ENCODE measurements at places on chromosomes 12 and 14.
A peak's percentile ranks its signal among the peaks of the same experiment; 100 is the strongest.

GRCh38 chr12:80299219-80299618, 144.8 kb upstream of the PTPRQ start:
- no peak for DNase-seq

- DNase-seq: no peak
Observed at GRCh38 chr12:3247077-3247476, 169.9 kb downstream of the TSPAN9 start.

- DNase-seq: no peak
Observed at GRCh38 chr12:4830556-4831210, 79.0 kb upstream of the KCNA1 start.

DNA sequence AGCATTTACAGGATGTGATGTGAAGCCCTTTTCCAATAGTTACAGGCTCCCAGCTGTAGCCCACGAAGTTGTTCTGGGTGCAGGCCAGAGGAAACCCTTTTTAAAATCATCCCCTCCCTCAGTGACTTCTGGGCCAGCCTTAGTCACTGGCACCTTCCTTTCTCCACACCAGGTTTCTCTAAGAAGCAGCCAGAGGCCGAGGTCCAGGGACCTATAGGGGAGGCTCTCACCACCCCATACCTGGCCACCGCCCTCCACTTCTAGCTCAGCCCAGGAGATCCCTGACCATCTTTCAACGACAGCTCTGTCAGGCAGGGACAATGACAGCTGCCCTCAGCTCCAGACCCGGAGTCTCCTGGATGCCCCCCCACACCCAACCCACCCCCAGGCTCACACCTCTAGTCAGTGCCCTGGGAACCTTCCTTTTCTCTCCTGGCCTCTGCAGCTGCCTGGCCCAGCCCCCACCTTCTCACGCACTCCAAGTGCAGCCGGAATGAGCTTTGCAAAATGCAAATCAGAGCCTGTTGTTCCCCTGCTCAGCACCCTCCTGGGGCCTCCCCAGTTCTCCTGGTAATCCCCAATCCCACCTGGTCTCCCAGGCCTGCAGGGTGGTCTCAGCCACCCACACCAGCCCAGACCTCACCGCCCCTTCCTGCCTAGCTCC, 46.7 kb downstream of the TESC start:
- DNase-seq: no peak

DNA sequence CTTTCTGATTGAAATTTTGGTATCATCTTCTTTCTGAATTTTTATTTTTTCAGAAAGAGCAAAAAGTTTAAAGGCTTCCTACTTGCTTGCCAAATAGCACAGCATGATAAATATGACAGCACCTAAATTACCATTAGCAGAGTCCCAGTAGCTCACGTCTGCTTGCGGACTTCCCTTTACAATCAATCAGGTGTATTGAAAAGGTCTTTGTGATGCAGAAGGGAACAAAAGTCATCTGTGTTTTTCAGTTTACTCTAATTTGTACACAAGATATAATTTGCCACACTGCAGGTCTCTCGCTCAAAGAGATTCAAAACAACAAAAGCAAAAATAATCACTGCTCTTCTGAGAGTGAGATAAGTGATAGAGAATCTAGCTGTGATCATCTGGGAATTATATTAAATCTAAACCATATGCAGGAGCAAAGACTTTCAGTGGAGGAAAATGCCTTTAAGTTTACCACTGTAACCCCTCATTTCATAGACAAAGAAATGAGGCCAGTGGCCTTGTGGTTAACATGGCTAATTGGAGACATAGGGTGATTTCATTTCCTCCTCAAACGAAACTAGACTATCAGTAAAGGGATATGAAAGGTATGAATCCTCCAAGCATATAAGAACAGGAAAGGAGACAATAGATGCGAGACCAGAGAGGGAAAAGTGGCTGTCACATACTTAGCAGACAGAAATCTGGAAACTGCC, 240.8 kb upstream of the TMPO start:
- no peak for DNase-seq

DNA sequence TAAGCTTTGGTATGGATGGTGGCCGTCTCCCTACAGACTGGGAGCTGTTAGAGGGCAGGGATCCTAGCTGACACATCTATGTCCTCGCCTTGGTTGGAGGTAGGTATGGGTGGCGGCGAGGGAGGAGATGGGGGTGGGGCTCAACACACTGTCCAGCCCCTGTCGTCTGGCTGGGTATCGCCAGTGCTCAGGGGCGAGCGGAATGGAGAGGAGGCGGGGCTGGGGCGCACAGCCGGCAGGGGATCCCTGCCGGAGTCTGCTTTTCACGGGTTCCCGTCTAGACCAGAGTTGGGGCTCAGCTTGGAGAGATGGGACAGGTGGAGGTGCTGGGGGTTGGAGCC, 16.1 kb downstream of the TAMALIN start:
- DNase-seq: peak; percentile 55

DNA sequence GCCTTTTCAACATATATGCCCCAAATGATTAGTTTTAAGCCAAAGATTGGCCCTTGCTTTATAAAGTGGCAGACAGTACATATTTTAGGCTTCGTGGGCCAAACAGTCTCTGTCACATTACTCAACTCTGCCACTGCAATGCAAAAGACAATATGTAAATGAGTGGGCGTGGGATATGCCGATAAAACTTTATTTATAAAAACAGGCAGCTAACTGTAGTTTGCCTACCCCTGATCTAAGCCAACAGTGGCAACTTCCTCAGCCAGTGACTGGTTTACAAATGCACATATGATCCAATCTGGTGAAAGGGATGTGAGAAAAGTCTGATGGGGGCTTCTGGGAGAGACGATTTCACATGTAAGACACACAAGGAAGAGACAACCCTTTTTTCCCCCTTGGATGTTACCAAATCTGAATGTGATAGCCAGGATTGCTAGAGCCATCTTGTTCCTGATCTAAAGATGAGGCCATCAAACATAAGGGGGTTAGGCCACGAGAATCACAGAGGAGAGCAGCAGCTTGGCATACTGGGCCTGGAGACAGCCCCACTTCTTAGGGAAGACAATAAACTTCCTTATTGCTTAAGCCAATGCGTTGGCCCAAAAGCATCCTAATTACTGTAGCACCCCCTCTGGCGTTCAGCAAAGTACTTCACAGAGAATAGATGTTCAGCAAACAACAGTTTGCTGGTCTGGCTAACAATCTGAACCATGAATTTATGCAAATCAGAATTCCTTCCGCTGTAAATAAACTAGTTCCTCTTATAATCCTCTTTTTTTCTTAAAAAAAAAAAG, 75.2 kb upstream of the TMCC3 start:
- DNase-seq: no peak

DNA sequence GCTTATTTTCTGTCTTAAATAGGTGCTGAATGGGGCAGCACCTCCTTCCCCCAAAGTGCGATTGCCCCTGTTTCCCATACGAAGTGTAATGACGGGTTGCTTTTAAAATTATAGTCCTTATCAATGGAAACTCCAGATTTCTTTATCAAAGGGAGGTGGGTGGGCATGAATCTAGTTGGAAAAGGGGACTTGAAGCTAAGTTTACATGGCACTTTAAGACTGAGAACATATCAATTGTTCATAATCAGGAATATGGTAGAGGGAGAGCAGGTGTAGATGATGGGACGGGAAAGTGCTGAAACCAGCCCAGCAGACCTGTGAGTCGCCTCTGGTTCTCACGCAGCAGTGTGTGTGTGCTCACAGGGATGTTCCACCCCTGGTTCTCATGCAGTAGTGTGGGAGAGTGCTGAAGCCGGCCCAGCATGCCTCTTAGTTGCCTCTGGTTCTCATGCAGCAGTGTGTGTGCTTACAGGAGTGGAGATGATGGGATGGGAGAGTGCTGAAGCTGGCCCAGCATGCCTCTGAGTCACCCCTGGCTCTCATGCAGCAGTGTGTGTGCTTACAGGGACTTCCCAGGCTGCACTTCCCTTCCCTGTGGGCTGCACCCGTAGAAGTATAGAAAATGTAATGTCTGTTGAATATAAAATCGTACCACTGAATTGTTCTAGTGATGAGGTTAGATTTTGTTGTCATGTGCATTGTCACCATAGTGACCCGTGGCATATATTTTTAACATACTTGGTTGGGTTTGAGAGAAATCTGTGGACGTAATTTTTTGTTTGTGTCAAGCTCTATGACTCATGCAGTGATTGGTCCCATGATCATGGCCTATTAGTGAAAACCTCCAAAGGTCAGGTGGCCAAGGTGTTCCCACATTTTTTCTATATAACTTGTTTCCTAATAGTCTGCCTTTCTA, 51.6 kb downstream of the GPATCH2L start:
- no peak for DNase-seq

DNA sequence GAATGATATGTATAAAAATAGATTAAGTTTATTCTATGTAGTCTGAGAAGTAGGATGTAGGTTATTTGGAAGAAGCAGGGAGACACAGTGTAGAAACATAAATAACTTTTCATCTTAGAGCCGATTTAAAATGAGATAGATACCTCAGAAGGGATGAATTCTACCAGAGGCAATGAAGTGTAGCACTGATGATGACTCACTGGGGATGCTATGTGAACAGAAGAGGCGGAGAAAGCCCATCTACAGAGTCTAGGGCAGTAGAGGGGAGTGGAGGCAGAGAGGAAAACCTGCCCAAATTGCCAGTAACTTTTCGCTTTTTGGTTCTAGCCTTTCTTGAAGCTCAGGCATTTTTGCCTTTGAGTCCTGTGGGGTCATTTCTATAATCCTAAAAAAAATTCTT, 451.8 kb downstream of the ATP23 start:
- no peak for DNase-seq

DNA sequence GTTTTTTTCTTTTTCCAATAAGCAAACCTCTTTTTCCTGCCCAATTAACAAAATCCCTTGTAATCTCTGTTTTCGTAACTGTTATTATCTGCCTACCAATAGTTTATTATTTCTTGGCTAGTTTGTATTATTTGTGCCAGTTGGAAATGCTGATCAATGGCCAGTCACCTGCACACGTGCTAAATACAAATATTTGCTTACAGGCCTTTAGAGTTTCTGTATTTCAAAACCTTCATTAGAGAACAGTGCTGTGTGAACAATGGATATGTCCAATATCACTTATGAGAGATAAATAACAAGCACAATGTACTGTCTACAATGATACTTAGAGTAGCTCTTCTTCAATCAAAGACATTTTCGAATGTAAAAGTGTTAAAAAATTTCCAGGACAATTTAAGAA, 10.8 kb upstream of the DYRK2 start:
- DNase-seq: no peak

DNA sequence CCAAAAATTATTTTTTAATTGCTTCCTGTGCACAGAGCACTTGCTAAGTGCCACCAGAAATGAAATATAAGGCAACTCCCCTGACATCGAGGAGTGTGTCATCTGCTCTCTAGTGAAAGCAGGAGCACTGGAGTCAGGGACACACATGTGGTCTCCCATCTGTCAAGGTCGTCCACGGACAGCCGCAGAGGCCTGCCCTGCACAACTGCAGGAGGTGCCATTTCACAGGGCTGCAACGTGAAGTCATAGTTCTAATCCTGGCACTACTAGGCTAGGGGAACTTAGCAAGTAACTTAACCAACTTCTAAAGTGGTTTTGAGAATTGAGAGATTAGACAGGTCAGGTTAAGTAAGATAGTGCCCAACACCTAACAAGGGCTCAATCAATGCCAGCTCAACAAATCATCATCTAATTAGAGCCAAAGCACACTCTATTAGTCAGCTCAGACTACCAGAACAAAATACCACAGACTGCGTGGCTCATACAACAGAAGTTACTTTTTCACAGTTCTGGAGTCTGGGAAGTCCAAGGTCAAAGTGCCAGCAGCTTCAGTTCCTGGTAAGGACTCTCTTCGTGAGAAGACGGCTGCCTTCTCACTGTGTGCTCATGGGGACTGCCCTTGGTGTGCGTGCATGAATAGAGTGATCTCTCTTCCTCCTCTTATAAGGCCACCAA, 30.7 kb downstream of the FOXN3 start:
- DNase-seq: no peak

- DNase-seq: no peak
Observed at GRCh38 chr12:89414851-89415250, 62.5 kb upstream of the DUSP6 start.

- no peak for DNase-seq
Observed at GRCh38 chr12:72031066-72031465, 92.4 kb downstream of the TPH2 start.

DNA sequence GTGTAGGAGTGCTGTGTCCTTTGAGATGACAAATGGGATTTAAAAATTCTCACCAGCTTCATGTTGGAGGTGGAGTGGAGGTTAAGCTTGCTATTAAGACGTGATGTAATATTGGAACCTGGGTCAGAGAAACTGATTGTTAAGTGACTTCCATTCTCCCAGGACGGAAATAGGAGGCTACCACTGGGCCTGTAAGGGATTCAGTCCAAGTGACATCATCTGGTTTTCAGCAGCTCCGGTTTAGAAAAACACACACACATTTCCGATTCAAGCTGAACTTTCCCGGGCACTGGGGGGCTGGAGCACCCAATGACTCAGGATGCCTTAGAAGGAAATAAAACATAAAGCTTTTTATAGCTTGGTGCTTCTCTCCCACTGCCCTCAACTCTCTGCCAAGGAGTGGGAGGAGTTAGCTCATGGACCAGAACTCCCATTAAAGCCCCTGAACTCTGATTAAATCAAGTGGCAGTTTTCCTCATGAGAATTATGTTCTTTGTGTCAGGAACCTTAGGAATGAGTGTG, 12.4 kb downstream of the CALM1 start:
- DNase-seq: no peak

DNA sequence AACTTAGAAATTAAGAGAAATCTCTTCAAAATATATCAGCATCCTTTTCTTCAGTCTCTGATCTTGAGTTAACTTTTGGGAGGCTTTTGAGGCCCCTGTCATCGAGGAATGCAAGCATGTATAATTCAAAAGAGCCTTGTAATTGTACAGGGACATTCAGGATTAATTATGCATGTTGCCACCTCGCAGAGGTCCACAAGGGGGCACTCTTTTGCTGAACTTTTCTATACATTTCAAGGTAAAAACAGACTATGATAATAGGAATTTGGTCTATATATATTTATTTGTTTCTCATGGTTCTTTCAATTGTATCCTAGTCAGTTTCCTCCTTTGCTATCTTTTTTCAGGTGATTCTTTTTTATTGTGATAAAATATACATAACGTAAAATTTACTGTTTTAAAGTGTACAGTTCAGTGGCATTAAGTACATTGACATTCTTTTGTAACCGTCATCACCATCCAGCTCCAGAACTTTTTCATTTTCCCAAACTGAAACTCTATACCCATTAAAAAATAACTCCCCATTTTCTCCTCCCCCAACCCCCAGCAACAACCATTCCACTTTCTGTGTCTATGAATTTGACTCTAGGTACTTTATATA, 47.0 kb upstream of the SLC2A13 start:
- DNase-seq: peak; percentile 19

All from GDM1 (cell line).